ENCODE measurements at places on chromosomes 2 and 18. TPM values are rescaled to one million over a fixed set of nuclear protein-coding genes. Genes with fewer than 3 reads are reported as not detected.
A peak's percentile ranks its signal among the peaks of the same experiment; 100 is the strongest.

GRCh38 chr2:108297436-108298141, 8.9 kb downstream of the SULT1C2 start:
- H3K4me1 ChIP-seq: no peaks in the 10 kb centered on the region
- no peaks in the 10 kb centered on the region for H3K27me3 ChIP-seq
- H3K36me3 ChIP-seq: no peaks in the 10 kb centered on the region
- DNase-seq: no peak
- H3K4me3 ChIP-seq: no peak overlapping the region
- H3K27ac ChIP-seq: no peak overlapping the region

AQP12A gene
- not detected for total RNA-seq

GRCh38 chr2:72023678-72024390, 123.8 kb downstream of the CYP26B1 start:
- H3K4me1 ChIP-seq: no peaks in the 10 kb centered on the region
- H3K27ac ChIP-seq: no peak overlapping the region
- H3K27me3 ChIP-seq: no peaks in the 10 kb centered on the region
- no peaks in the 10 kb centered on the region for H3K36me3 ChIP-seq
- peak; percentile 30 for DNase-seq
- no peak overlapping the region for H3K4me3 ChIP-seq

- H3K4me3 ChIP-seq: no peak overlapping the region
- H3K27me3 ChIP-seq: no peaks in the 10 kb centered on the region
- DNase-seq: no peak
These were observed 436.4 kb upstream of the ST6GAL2 start for GRCh38 chr2:107322416-107322815.

NFU1 gene
- 31.8 TPM for total RNA-seq

DNA sequence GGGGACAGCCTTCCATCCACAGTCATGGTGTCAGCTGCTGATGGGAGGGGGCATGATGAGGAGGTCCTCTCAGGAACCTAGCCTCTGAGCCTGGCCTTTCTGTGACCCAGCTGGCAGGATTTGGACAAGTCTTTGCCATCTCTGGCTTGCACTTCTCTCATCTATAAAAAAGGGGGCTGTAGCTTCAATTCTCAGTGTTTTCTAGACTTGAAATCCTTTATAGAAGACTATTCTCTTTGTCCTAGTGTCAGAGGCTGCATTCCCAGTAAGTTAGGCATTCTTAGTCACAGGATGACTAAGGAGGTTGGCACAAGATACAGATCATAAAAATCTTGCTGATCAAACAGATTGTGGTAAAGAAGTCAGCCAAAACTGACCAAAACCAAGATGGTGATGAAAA, 958.5 kb downstream of the CNTNAP5 start:
- DNase-seq: no peak
- H3K36me3 ChIP-seq: no peaks in the 10 kb centered on the region
- no peak overlapping the region for H3K27ac ChIP-seq

- H3K4me3 ChIP-seq: no peak overlapping the region
- no peaks in the 10 kb centered on the region for H3K27me3 ChIP-seq
- no peak overlapping the region for H3K27ac ChIP-seq
- no peaks in the 10 kb centered on the region for H3K4me1 ChIP-seq
- no peaks in the 10 kb centered on the region for H3K36me3 ChIP-seq
- no peak for DNase-seq
These were observed 98.6 kb downstream of the IRS1 start for GRCh38 chr2:226701052-226701451.

IL1RL2 gene
- 0.55 TPM for total RNA-seq

GRCh38 chr2:172116107-172116506, 13.4 kb upstream of the DLX2 start:
- no peak overlapping the region for H3K27ac ChIP-seq
- no peaks in the 10 kb centered on the region for H3K27me3 ChIP-seq
- no peak for DNase-seq
- no peak overlapping the region for H3K4me3 ChIP-seq
- H3K4me1 ChIP-seq: no peaks in the 10 kb centered on the region

RPIA gene
- total RNA-seq: 4.2 TPM

ERMN gene
- total RNA-seq: not detected

DNA sequence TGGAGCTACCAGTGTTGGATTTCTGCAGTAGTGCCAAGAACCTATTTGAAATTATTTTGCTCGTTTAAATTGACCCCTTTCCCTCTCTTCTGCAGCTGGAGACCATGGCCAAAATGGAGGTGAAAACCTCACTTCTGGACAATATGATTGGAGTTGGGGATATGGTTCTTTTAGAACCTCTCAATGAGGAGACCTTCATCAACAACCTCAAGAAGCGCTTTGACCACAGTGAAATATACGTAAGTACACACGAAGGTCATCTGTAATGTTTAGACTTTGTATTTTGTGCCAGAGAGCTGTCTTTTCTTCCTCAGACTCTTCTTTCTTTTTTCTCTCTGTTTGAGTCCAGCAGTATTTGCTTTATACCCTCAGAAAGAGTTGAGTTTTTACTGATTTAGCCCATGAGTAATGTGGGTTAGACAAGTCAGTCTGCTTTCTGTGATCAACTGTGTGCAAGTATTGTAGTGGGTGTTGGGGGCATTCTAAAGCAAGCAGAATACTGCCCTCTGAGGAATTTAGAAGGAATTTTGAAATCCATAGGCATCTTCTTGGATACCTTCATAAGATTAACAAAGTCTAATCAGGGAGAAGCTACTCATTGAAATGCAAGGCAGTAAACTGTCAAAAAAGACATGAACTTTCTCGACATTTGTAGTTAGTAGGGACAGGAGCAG, 31.7 kb downstream of the MYO1B start:
- H3K36me3 ChIP-seq: no peaks in the 10 kb centered on the region
- no peaks in the 10 kb centered on the region for H3K27me3 ChIP-seq
- H3K27ac ChIP-seq: no peak overlapping the region
- H3K4me3 ChIP-seq: no peak overlapping the region
- no peaks in the 10 kb centered on the region for H3K4me1 ChIP-seq

- no peak for DNase-seq
- H3K27me3 ChIP-seq: no peaks in the 10 kb centered on the region
- no peaks in the 10 kb centered on the region for H3K36me3 ChIP-seq
- no peaks in the 10 kb centered on the region for H3K4me1 ChIP-seq
- no peak overlapping the region for H3K27ac ChIP-seq
- H3K4me3 ChIP-seq: no peak overlapping the region
These were observed 12.8 kb downstream of the IL1R2 start for GRCh38 chr2:102004581-102004980.

GRCh38 chr2:95021023-95021416, 4.5 kb upstream of the MAL start:
- H3K4me1 ChIP-seq: no peaks in the 10 kb centered on the region
- no peaks in the 10 kb centered on the region for H3K27me3 ChIP-seq
- DNase-seq: no peak
- no peaks in the 10 kb centered on the region for H3K36me3 ChIP-seq
- H3K4me3 ChIP-seq: no peak overlapping the region

COL3A1 gene
- total RNA-seq: 608 TPM

DNA sequence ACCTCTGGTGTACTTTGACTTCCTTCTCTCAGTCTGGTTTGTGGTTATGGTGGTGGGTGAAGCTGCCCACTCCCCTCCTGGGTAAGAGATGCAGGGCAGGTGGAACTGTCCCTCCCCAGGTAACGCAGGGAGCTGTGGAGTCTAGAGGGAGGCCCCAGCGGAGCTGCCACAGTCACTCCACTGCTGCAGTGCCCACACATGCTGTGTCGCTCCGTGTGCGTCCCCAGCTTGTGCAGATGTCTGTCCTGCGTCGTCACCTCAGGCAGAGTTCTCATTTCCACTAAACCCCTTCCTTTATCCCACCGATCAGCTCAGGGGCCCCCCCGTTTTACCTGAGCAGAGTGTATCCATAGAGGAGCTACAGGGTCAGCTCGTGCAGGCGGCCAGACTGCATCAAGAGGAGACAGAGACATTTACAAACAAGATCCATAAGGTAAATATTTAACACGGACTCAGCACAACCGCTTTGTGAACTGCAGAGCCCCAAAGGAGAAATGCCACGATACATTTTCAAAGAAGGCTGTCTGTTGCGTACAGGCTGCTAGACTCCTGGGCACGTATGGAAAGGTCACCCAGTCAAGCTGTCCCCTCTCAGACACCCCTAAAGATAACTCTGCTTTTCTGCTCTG, 87.4 kb downstream of the MTCL1 start:
- no peaks in the 10 kb centered on the region for H3K27me3 ChIP-seq
- no peaks in the 10 kb centered on the region for H3K36me3 ChIP-seq
- H3K4me3 ChIP-seq: no peak overlapping the region

DNA sequence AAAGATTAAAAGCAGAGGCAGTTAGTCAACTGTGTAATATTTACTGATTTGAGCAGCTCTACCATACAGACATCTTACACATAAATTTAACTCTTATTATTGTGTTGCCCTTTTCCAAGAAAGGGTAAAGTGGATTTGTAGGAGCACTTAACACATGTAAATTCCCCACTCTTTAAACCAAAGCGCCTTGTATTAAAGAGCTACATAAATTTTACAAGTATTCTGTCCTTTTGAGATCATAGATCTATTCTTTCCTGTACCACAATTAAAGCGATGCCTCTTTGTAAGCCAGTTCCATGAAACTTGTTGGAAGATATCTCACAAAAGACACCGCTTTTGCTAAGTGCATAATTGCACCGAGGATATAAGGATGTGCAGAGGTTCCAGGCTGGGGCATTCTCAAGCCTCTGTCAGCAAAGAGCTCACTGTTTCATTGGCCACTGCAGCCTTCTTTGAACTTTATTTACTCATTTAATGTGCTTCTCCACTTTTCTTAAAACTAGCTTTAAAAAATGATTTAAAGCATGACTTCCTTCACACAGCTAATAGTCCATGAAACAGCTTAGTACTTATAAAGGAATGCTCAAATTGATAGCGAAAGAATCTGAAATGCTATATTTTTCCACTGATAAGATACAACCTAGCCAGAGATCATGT, 520.0 kb upstream of the TCF4 start:
- no peak for DNase-seq
- no peak overlapping the region for H3K4me3 ChIP-seq
- H3K36me3 ChIP-seq: no peaks in the 10 kb centered on the region

DNA sequence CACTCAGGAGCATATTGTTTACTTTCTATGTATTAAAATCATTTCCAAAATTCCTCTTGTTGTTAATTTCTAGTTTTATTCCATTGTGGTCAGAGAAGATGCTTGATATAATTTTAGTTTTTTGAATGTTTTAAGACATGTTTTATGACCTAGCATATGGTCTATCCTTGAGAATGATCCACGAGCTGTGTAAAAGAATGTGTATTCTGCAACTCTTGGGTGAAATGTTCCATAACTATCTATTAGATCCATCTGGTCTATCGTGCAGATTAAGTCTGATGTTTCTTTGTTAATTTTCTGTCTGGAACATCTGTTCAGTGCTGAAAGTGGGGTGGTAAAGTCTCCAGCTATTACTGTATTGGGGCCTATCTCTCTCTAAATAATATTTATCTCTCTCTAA, 83.3 kb upstream of the EPAS1 start:
- H3K27ac ChIP-seq: no peak overlapping the region
- H3K36me3 ChIP-seq: no peaks in the 10 kb centered on the region
- no peak overlapping the region for H3K4me3 ChIP-seq
- H3K27me3 ChIP-seq: no peaks in the 10 kb centered on the region

DNA sequence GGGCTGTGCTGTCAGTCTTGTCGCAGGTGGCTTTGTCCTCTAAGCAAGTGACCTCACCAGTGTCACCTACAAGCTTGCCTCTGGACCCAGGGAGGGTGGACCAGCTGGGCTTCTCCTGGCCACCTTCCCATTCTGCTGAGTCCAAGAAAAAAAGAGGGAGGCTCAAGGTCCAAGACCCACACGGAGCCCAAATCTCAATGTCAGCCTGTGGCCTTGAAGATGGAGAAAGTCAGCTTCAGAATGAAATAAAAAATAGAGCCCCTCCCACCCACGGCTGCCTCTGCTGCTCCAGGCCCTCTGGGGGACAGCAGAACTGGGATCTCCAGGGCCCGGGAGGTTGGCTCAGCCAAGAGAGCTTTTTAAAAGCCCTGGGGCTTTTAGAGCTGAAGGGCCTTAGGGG, 145.9 kb downstream of the TNS1 start:
- H3K4me3 ChIP-seq: peak overlapping the region; percentile 34
- no peaks in the 10 kb centered on the region for H3K27me3 ChIP-seq
- peaks cover 99% of the 10 kb centered on the region for H3K4me1 ChIP-seq
- peak overlapping the region; percentile 89 for H3K27ac ChIP-seq

LAMA1 gene
- 1.1 TPM for total RNA-seq

DNA sequence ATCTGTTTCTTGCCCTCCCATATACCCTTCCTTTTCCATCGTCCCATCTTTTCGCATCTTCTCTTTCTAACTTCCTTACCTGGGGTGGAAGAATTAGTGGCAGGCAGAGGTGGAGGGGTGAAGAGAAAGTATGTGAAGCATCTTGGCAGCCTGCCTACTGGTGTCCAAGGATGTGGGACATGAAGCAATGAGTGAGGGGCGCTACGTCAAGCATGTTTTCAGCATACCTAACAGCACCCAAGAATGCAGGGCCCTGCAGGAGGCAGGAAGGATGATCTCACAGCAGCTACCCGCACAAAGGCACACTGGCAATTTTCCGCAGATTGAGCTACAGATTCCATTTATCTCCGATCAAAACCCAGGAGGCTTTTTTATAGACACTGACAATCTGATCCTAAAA, 42.2 kb downstream of the METTL4 start:
- no peak overlapping the region for H3K4me3 ChIP-seq
- no peaks in the 10 kb centered on the region for H3K36me3 ChIP-seq
- H3K27ac ChIP-seq: no peak overlapping the region
- H3K4me1 ChIP-seq: no peaks in the 10 kb centered on the region
- DNase-seq: no peak

IL18R1 gene
- total RNA-seq: 5.0 TPM

- H3K4me3 ChIP-seq: no peak overlapping the region
- DNase-seq: no peak
- H3K27me3 ChIP-seq: no peaks in the 10 kb centered on the region
- no peaks in the 10 kb centered on the region for H3K36me3 ChIP-seq
- no peak overlapping the region for H3K27ac ChIP-seq
- H3K4me1 ChIP-seq: no peaks in the 10 kb centered on the region
These were observed 30.7 kb downstream of the SH2D6 start for GRCh38 chr2:85449214-85449588.

DNA sequence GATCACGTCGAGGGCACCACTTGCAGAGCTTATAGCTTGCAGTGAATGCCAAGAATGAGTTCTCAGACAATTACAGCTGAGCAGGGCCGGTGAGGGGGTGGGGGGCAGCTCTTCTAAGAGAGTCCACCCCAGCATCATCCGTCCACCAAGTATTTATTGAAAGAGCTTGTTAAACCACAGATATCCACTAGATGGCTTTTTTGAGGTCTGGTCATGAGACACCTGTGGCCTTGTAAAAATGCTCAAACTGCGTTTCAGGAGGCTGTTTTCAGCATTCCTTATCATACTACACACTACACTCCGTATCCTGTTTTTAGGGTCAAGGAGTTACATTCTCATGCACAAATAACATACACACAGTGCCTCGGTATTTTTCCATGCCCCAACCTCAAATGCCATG, 51.5 kb downstream of the DNAJC10 start:
- H3K4me3 ChIP-seq: no peak overlapping the region
- no peak for DNase-seq
- H3K36me3 ChIP-seq: peaks cover 6% of the 10 kb centered on the region
- no peak overlapping the region for H3K27ac ChIP-seq

DNA sequence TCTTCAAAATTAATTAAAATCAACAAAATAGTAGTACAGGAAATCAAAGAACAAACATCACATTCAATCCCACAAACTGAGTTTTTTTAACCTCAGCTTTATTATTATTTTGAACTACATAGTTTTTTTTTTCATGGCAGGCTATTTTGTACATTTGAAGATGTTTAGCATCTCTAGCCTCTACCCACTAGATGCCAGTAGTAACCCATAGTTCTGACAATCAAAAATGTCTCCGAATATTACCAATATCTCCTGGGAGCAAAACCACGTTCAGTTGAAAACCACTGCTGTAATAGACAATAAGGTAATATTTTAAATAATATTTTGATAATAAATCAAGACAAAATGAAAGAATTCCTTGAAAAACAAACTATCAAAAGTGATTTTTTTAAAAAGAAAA, 702.6 kb upstream of the LRRTM1 start:
- no peak overlapping the region for H3K4me3 ChIP-seq
- DNase-seq: no peak
- H3K36me3 ChIP-seq: no peaks in the 10 kb centered on the region

Data from right atrium auricular region (tissue), 2 donors.